ENCODE measurements at places on chromosomes 2 and 18. TPM values are rescaled to one million over a fixed set of nuclear protein-coding genes. Genes with fewer than 3 reads are reported as not detected.

The SOWAHC gene
- 0.74 TPM for polyA plus RNA-seq

The DTNA gene
- polyA plus RNA-seq: 75.9 TPM

The CCDC178 gene
- not detected for polyA plus RNA-seq

The CFAP221 gene
- polyA plus RNA-seq: 29.3 TPM

The TIA1 gene
- polyA plus RNA-seq: 22.5 TPM

The MTERF4 gene
- polyA plus RNA-seq: 27.1 TPM

The PROM2 gene
- not detected for polyA plus RNA-seq

The SALL3 gene
- polyA plus RNA-seq: 0.31 TPM

The UGT1A8 gene
- polyA plus RNA-seq: not detected

The CELF4 gene
- 3.8 TPM for polyA plus RNA-seq

The TUBB8B gene
- not detected for polyA plus RNA-seq

The DSG1 gene
- polyA plus RNA-seq: not detected

The HMSD gene
- polyA plus RNA-seq: not detected

The C1GALT1C1L gene
- 2.1 TPM for polyA plus RNA-seq

The SPDYA gene
- polyA plus RNA-seq: 2.3 TPM
